NCI-H1092 treated with DMSO at 0.1 percent for 48 hours (cell line): ENCODE measurements at places on chromosomes 2 and 18.

GRCh38 chr2:194116861-194117260, 1540.2 kb upstream of the SLC39A10 start:
- DNase-seq: no peak

DNA sequence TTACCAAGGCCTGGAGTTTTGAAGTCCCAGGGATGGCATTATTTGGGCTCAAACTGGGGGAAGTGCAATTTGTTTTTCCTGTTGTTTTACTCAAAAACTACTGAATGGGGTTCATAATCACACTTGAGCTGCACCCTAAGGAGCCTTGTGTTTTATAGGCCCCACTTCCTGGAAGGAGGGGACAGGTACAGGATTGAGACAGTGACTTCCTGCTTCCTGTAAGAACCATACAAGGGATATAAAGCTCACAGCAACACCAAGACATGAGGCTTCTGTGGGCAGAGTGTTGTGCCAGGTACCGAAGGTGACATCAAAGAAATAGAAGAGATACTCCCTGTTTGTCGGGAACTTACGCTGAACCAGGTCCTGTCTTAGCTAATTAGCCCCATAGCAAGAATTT, 70.4 kb upstream of the SKOR2 start:
- no peak for DNase-seq

DNA sequence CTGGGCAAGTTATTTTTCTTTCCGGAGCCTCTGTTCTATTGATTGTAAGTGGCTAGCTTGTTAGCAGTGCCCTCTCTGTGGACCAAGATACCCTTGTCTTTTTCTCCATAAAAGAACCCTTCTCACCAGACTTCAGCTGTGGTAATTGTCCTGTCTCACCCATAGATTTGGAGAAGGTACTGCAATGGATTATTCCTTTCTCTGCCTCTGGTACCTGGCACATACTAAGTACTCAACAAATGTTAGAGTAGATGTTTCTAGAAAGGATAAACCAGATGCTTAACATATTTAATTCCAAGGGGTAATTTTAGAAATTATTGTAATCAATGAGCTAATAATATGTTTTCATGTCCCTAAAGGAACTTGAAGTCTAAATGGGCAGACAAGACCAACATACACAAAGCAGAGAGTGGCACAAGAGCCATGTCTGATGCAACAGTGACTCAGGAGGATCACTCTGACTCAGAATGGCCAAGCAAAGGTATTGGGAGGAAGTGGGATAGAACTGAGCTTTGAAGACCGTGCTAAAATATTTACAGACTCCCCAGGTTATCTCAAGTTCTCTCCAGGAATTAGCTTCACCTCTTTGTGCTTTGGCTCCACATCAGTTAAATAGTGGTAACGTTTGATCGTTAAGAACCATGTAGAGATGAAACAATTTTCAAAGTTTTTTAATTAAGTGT, 129.7 kb upstream of the OSR1 start:
- DNase-seq: no peak

DNA sequence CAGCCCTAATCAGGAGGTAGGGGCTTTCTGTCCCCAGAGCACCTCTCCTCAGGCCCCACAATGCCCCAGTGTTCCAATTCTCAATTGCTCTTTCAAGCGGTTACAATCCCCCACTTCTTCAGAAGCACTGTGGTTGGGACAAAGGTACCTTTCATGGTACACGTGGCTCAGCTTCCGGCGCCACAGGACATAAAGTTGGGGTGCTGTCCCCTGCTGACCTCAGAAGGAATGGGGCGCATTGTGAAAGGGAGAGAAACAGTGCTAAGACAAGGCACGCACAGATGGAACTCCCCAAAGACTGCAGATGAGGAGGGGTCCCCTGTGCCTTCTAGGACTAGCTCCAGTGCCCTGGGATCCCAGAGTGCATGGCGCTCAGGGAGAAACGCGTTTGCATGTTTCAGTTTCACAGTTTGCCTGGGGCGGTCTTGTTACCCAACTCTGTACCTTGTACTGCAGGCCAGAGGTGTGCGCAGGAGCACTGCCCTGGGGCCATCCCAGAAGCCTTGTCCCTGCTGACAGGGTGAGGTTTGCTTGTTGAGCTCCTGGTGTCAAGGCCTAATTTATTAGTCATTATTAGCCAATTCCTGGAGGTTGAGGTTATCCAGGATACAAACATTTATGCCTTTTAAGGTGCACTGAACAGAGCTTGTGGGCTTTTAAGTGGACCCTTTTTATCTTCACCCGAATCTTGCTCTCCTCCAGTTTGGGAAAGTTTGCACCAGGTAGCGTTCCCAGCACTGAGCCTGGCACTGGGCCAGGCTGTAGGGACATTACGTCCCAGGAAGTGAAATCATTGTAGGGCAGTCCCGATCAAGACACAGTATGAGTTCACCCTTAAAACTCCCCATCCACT, 7.6 kb downstream of the CNDP1 start:
- DNase-seq: no peak

DNA sequence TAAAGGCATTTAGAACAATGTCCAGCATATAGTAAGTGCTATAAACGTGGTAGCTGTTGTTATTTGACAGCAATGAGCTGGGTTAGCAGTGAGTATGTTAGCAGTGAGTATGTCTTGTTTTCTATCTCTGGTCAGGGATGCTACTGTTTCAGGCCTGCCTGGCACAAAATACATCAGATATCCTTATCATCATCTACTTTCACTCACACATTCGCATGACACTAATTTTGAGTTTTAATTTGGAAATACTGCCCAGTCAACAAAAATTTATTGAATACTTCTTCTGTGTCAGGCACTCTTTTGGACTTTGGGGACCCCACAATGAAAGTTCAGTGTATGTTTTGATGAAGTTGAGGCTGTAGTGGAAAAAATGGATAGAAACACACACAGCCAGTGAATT, 401.6 kb downstream of the CLIP4 start:
- DNase-seq: no peak

GRCh38 chr2:120858361-120859106, 122.9 kb downstream of the GLI2 start:
- no peak for DNase-seq

- no peak for DNase-seq
Observed at GRCh38 chr2:102129951-102130646, 12.4 kb upstream of the IL1R1 start.

DNA sequence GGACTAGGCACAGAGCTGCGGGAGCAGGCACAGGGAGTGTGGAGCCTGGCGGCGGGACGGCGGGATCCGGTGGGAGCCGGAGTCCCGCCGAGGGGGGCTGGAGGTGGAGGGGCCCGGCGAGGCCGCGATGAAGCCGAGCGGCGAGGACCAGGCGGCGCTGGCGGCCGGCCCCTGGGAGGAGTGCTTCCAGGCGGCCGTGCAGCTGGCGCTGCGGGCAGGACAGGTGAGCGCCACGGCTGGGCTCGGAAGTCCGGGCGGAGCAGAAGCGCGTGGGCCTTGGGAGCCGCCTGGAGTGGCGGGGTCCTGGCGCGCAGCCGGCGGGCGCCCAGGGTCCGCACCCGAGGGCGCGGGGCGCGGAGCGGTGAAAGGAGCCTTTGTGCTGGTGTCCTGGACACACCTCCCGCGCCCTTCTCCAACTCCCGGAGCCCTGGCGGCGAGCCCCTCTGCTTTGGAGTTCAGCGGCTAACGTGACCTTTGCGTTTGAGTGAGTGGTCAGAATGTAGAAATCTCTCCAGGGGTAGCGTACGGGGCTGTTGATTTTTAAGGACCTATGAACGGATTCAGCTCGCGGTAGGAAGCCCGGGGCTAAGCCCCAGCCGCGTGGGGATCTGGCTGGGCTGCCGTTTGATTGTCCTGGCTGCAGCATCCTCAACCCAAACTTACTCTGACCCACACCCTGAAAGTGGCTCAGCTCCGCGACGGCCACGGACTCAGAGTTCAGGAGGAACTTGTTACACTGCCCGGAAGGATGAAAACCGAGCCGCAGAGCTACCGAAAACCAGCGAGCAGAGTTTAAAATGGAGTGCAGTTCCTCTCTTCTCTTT, 448 bp downstream of the IMPA2 start:
- DNase-seq: no peak

GRCh38 chr2:61926531-61927477, 21.3 kb downstream of the COMMD1 start:
- no peak for DNase-seq

DNA sequence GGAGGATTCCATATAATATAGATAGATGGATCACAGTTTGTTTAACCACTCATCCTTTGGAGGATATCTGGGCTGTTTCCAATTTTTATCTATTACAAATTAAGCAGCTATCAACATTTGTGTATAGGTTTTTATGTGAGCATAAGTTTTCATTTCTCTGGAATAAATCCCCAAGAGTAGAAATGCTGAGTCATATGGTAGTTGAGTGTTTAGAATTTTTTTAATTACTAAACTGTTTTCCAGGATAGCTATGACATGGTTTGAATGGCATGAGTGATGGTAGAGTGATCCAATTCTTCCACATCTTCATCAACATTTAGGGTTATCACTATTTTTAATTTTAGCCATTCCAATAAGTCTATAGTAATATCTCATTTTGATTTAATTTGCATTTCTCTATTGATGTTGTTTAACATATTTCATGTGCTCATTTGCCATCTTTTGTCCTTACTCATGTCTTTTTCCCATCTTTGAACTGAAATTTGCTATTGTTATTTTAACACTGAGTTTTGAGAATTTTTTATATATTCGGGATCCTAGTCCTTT, 31.4 kb downstream of the ABCB11 start:
- no peak for DNase-seq

GRCh38 chr2:126275098-126275497, 380.9 kb upstream of the GYPC start:
- DNase-seq: no peak

GRCh38 chr2:172865422-172865821, 129.8 kb downstream of the RAPGEF4 start:
- DNase-seq: no peak

DNA sequence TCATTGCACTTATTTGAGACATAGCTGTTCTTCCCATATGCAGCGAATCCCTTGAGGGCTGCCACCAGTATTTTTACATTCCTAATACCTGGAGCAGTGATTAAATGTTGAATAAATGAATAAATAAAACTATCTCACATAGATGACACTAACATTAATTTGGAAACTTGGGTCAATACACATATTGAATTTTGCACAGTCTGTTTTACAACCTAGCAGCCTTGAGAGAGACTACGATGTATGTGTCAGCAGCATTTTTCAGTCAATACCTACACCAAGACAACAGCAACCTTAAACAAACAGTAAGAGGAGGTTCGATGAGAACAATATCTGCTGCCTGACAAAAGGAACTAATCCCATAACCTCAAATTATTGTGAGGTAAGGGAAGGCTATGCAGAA, 53.4 kb downstream of the NBAS start:
- no peak for DNase-seq

GRCh38 chr2:103327386-103327785, 565.6 kb downstream of the TMEM182 start:
- no peak for DNase-seq

- no peak for DNase-seq
Observed at GRCh38 chr2:99127981-99128380, 13.5 kb upstream of the C2orf15 start.

DNA sequence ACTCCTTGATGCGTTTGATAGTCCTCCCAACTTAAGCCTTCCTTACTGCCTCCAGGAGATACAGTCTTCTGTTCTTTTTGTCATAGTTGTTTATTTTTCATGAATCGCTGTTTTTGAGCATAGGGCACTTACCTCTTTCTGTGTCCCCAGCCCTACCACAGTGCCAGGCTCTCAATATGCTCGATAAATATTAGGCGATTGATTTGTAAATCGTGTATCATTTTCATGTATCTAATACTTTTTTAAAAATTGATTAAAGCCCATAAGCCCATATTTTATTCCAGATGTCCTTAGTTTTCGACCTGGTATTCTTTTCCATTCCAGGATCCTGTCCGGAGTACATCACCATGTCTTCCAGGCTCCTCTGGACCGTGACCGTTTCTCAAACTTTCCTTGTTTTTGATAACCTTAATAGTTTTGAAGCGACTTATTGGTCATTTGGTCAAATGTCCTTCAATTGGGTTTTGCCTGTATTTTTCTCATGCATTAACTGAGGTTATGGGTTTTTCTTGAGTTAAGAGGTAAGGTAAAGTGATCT, 444 bp upstream of the MMADHC start:
- DNase-seq: no peak

GRCh38 chr2:98795891-98796676, 65.2 kb upstream of the MGAT4A start:
- DNase-seq: no peak

DNA sequence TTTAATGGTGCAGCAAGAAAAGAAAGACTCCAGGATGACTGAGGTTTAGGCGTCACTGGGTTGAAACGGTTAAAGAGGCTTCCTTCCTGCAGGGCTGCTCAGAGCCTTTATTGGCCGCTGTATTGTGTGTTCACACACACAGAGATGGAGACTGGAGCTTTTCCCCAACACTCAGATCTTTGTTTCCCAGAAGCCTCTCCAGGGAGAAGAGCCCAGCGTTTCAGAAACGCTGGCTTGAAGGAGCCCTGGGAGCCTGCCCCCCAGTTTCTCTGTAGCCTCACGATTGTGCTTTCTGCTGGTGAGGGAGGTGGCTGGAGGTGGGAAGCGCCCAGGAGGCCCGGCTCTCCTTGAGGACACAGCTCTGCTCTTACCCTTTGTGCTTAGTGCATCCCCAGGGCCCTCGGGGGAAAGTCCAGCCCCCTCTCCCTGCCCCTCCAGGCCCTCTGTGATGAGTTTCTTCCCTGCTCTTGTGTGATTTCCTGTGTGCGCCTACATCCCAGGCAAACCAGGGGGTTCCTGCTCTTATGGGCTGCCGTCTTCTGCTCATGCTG, 37.1 kb downstream of the RRM2 start:
- DNase-seq: no peak

DNA sequence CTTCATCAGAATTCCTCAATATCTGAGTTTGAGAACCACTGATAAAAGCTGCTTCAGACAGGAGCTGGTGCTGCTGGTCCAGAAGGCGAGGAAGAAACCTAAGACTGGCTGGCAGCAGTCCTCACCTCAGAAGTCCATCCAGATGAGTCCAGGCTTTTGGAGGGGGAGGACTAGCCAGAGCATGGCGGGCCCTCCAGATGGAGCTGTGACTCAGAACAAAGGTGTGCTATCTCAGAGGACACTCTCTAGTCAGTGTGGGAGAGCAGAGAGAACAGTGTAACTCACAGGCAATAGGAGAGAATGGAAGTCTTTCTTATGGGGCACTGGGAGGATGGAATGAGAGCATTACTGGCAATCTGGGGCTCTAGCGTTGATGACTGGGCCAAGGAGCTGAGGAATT, 191.4 kb downstream of the NYAP2 start:
- DNase-seq: no peak

- DNase-seq: no peak
Observed at GRCh38 chr2:23547725-23548124, 162.7 kb downstream of the KLHL29 start.
